ENCODE measurements at places on chromosomes 2 and 18. TPM values are rescaled to one million over a fixed set of nuclear protein-coding genes. Genes with fewer than 3 reads are reported as not detected.

DNA sequence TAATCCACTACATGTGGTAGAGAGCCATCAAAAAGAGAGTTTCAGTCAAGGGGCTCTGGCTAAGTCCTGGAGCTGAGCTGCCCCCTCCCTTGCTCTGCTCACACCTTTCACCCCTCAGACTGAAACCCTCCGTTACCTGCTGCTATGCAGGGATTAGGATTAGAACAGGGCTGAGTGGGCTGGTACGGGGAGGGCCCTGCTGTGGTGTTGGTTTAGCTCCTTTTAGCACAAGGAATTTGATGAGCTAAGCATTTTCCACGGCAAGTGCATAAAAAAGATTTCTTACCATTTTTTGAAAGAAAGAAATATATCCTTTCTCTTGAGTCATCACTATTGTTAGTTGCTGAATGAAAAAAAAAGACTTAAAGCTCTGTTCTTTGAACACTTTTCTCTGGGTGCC is 46.3 kb downstream of the TCF7L1 start:
- no peaks in the 10 kb centered on the region for H3K36me3 ChIP-seq
- H3K4me1 ChIP-seq = peaks cover 11% of the 10 kb centered on the region
- no peak overlapping the region for H3K4me3 ChIP-seq
- DNase-seq = no peak

The CYS1 gene
- 0.92 TPM for total RNA-seq

GRCh38 chr2:57376985-57377384 is 669.6 kb upstream of the VRK2 start:
- H3K4me3 ChIP-seq = no peak overlapping the region
- no peaks in the 10 kb centered on the region for H3K27me3 ChIP-seq
- no peak for DNase-seq

The KCTD1 gene
- total RNA-seq = 23.1 TPM

The E2F6 gene
- 27.2 TPM for total RNA-seq

The TTN gene
- total RNA-seq = 1,214 TPM

The WNT6 gene
- not detected for total RNA-seq

- no peaks in the 10 kb centered on the region for H3K27me3 ChIP-seq
- no peak overlapping the region for H3K4me3 ChIP-seq
- H3K4me1 ChIP-seq = no peaks in the 10 kb centered on the region
- no peak overlapping the region for H3K27ac ChIP-seq
These were observed 30.1 kb upstream of the SOS1 start for GRCh38 chr2:39150890-39151497.

- DNase-seq = no peak
- peaks cover 14% of the 10 kb centered on the region for H3K4me1 ChIP-seq
- H3K36me3 ChIP-seq = peaks cover 4% of the 10 kb centered on the region
- no peaks in the 10 kb centered on the region for H3K27me3 ChIP-seq
These were observed 669 bp downstream of the MARCHF7 start for GRCh38 chr2:159712929-159713420.

The GKN1 gene
- not detected for total RNA-seq

DNA sequence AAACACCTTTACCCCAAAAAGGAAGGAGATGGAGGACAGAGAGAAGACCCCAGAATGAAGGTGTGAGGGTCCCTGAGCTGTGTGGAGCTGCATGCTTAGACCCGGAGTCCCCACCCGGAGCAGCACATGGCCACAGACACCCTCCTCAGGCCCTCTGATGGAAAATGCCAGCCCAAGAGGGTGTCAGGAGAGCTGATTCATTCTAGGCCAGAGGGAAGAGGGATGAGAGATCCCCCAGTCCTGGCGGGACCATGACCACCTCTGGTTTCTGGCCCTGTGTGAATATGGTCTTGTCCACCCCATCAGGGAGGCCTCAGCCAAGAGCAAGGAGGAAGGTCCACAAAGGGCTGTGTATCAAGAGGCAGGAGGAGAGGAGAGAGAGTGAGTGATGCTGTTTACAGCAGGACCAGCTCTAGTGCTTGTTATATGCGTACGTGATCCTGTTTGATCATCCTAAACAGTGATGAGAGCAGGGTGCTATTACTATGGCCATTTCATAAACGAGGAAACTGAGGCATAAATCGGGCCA is 186.6 kb upstream of the HAAO start:
- H3K27ac ChIP-seq = no peak overlapping the region
- DNase-seq = no peak
- peaks cover under 1% of the 10 kb centered on the region for H3K4me1 ChIP-seq

- peaks cover 100% of the 10 kb centered on the region for H3K36me3 ChIP-seq
- H3K27ac ChIP-seq = no peak overlapping the region
- H3K4me1 ChIP-seq = peaks cover 24% of the 10 kb centered on the region
These were observed 45.9 kb downstream of the KDM3A start for GRCh38 chr2:86487062-86487461.

GRCh38 chr2:182499706-182500470 is 73.1 kb upstream of the PDE1A start:
- H3K4me3 ChIP-seq = no peak overlapping the region
- no peak for DNase-seq
- no peaks in the 10 kb centered on the region for H3K27me3 ChIP-seq
- H3K4me1 ChIP-seq = no peaks in the 10 kb centered on the region
- no peaks in the 10 kb centered on the region for H3K36me3 ChIP-seq
- H3K27ac ChIP-seq = no peak overlapping the region

DNA sequence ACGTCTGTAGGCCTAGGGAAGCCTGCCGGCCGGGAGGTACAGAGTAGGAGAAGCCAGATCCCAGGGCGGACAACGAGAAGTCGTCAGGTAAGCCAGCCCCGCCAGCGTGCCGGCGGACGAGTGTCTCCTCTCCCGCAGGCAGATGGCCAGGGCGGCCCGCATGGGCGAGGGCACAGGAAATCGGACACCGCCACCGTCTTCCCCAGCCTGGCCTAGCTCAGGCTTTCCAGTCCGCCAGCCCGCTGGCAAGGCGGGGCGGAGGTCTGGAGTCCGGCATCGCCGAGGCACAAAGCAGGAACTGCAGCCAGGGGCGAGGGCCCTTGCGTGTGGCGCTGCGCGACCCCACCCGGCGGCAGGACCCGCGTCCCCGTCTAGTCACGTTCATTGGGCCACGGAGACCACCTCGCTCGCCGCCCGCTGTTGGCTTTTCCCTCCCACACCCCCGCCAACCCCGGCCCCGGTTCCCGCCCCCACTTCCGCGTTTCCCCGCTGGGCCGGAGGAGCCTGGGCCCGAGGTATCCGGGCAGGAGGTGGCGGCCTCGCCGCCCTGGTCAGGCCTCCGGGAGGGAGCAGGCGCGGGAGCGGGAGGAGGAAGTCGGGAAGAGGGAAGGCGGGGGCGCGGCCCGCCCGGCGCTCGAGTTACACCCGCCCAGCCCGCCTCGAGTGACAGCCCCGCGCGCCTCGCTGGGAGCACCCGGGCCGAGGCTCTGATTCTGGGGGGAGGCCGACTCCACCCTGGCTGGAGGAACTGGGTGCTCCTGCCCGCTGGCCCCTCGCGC is at the start of gene GPD2:
TSS of gene GPD2 (plus strand) at position 662 of the 779 bp plus-strand sequence. CDS start 39,727 bp downstream, outside the sequence.
- peak within 1 kb of the TSS; percentile 44 for H3K4me3 ChIP-seq
- no peaks in the 10 kb centered on the region for H3K36me3 ChIP-seq
- DNase-seq = peak; percentile 94
- peaks cover 6% of the 10 kb centered on the region for H3K4me1 ChIP-seq
- H3K27ac ChIP-seq = peak within 1 kb of the TSS; percentile 93

- H3K27me3 ChIP-seq = no peaks in the 10 kb centered on the region
- no peak overlapping the region for H3K27ac ChIP-seq
- no peak for DNase-seq
- no peaks in the 10 kb centered on the region for H3K4me1 ChIP-seq
- no peaks in the 10 kb centered on the region for H3K36me3 ChIP-seq
- H3K4me3 ChIP-seq = no peak overlapping the region
These were observed 13.3 kb upstream of the GALNT14 start for GRCh38 chr2:31151501-31151900.

GRCh38 chr2:31401580-31401979 is 13.0 kb downstream of the XDH start:
- peak; percentile 82 for DNase-seq
- no peaks in the 10 kb centered on the region for H3K27me3 ChIP-seq
- no peak overlapping the region for H3K4me3 ChIP-seq
- H3K4me1 ChIP-seq = no peaks in the 10 kb centered on the region
- H3K36me3 ChIP-seq = no peaks in the 10 kb centered on the region

- H3K27ac ChIP-seq = no peak overlapping the region
- H3K36me3 ChIP-seq = no peaks in the 10 kb centered on the region
These were observed 88.2 kb downstream of the INPP5D start for GRCh38 chr2:233148354-233148753.

DNA sequence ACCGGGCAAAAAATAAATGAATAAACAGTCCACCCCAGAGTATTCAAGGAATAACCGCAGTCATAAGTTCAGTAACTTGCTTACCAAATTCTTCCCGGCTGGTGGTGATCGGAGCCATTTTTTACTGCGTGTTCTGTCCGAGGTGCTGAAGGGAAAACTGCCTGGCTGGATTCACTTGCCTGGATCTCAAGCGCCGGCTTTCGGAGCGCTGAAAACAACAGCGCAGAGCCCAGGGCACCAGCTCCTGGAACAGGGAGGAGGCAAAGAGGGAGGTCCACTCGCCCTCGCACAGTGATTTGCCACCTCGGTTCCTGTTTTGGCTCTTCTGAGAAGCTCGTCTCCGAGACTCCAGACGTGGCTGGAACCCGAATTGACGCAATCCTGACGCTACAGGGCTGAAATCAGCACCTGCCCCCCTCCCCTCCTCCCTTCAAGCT is at the start of gene SYT4:
TSS of gene SYT4 (minus strand) at position 327 of the 437 bp plus-strand sequence. CDS start at position 118, 209 bp downstream.
- H3K36me3 ChIP-seq = no peaks in the 10 kb centered on the region
- no peak within 1 kb of the TSS for H3K27ac ChIP-seq
- H3K4me3 ChIP-seq = no peak within 1 kb of the TSS
- H3K27me3 ChIP-seq = no peaks in the 10 kb centered on the region

DNA sequence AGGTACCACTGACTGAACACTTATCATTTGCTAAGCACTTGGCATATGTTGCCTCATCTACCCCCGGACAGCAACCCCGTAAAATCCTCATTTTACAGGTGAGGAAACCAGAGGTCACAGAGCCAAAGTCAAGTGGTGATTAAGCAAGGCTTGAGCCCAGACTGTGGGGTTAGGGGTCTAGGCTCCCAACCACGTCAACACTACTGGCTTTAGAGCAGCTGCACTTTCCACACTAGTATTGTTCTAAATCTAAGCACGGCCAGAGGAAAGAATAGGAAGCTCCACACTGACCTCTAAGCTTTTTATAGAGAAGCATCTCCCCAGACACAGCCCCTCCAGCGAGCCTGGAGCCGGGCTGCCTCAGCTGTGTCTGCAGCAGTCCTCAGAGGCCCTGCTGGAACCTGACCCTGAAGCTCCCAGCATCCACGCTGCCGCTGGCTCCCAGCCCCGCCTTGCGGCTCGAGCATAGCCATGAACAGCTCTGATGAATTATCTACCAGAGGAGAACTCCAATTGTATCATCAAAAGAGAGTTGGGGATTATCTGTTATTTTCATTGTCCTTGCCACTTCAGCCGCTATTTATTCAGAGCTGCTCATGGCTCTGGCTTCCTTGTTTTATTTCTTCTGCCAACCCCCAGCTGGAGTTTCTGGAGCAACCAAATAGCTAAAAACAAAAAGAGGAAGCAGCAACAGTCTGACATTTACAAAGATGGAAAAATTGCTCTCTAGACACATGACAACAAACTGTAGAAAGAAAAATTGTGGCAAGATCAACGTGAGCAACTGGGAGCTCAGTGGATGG is 62.2 kb upstream of the RTN4 start:
- no peaks in the 10 kb centered on the region for H3K36me3 ChIP-seq
- no peaks in the 10 kb centered on the region for H3K27me3 ChIP-seq
- peak; percentile 76 for DNase-seq

The ASPRV1 gene
- 3.8 TPM for total RNA-seq

DNA sequence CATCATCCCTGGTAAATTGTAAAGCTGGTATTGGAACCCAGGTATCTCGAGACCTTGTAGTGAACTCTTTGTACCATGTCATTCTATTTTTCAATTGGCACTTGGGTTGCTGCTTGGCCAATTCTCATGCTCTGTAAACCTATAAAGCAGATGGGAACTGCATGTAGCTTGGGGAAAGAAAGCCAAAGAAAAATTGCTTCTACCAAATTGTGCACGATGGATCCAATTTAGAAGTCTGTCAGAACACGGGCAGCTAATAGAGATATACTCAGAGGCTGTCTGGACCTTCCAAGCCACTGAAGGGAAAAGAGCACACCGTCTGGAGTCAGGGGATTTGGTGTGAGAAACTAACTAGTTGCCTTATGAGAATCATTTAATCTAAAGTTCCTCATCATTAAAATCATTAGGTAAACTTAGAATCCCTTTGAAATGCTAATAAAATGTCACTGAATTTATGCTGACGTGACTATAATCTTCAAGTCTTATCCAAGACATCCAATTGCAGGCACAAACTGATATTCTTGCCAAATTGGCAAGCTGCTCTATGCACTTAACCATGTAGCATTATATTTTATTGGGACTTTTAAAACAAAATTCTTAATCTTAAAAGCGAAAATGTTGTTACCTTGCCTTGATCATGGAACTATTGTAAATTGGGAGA is 206.8 kb downstream of the DCC start:
- no peak overlapping the region for H3K4me3 ChIP-seq
- no peaks in the 10 kb centered on the region for H3K4me1 ChIP-seq
- DNase-seq = no peak
- H3K27ac ChIP-seq = no peak overlapping the region
